ENCODE measurements at places on chromosomes 1 and 21. TPM values are rescaled to one million over a fixed set of nuclear protein-coding genes. Genes with fewer than 3 reads are reported as not detected.

GRCh38 chr1:203034422-203035110, 8.3 kb downstream of the PPFIA4 start:
- no peak overlapping the region for H3K27ac ChIP-seq
- H3K27me3 ChIP-seq = no peaks in the 10 kb centered on the region
- DNase-seq = no peak
- no peaks in the 10 kb centered on the region for H3K36me3 ChIP-seq
- H3K4me3 ChIP-seq = no peak overlapping the region
- no peaks in the 10 kb centered on the region for H3K4me1 ChIP-seq

DNA sequence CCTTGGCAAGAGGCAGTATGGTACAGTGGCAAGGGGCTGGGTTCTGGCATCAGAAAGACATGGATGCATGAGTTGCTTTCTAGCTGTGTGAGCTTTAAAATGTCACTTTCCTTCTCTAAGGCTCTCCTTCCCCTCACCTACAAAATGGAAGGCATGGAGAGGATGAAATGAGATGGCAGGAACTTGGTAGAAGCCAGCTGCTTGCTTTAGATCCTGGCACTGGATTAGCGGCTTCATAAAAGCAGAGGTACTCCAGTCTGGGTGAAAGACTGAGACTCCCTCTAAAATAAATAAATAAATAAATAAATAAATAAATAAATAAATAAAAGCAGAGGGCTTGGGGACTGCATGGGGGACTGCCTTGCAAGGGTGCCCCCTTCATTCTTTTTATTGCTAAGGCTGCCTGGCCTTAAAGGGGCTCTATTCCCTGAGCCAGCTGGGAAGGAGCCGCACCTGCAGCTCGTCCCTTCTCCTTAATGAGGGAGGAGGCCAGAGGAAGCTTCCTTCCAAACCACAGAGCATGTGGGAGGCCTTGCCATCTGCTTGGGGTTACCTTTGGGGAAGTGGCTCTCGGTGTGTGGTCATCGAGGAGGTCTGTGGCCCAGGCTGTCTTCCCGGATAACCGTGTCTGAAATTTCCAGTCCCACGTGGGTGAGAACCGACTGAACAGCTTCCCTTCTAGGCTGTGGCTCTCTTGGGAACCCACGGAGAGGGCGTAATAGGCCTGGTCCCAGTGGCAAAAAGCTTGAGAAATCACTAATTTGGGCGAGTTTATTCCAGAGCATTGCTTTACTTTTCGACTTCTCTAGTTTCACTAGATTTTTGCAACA, 2.0 kb upstream of the ATP13A2 start:
- no peak overlapping the region for H3K27ac ChIP-seq
- H3K36me3 ChIP-seq = no peaks in the 10 kb centered on the region
- H3K27me3 ChIP-seq = no peaks in the 10 kb centered on the region
- H3K4me1 ChIP-seq = no peaks in the 10 kb centered on the region
- DNase-seq = peak; percentile 43

DNA sequence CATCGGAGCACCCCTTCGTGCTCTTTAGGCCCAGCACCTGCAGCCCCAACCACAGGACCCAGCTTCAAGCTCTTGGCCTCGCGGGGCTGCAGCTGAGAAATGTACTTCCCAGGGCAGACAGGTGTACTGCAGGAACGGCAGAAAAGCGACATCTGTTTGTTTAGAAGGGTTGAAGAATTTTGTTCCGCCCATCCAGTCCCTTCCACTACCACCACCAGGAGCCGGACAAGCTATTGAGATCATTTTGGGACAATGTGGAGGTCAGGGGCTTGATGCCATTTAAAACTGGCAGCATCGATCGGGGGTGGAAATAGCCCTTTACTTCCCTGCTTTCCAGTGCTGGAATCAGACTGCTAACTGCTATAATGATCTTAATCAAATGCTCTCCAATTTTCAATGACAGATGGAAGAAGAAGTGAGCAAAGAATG, 1.7 kb downstream of the SERTAD4 start:
- peak overlapping the region; percentile 77 for H3K27ac ChIP-seq
- H3K4me3 ChIP-seq = peak overlapping the region; percentile 46

DNA sequence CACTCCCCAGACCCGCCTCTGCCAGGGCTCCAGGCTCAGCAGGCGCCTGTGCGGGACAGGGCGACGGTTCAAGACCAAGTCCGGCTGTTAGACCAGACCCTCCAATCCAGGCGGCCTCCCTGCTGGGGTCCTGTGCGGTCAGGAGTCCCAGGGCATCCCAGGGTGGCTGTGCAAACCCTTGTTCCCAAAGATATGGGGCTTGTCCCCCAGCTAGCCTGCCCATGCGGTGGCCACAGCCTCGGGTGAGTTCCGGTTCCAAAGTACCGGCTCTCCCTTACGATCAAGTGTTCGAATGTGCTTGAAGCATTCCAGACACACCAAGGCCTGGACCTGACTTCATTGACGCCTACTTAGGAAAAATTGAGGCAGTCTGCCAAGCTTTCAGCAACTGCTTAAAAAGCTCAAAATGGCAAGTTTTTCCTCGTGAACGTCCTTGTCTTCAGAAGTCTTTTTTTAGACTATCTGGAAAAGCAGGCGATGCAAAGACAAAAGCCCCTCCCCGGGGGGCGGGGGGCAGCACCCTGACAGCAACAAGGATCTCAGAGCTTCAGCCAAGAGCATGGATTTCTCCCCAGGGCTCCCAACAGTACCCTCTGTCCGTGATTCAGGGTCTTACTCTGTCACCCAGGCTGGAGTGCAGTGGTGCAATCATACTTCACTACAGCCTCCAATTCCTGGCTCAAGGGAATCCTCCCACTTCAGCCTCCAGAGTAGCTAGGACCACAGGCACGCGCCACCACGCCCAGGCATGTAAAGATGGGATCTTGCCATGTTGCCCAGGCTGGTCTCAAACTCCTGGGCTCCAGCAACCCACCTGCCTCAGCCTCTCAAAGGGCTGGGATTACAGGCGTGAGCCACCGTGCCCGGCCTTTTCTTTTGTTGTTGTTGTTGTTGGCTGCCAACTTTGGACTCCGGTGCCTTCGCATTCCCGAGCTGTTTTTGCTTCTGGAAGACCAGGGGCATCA, 2.3 kb downstream of the FAAP20 start:
- H3K4me1 ChIP-seq = no peaks in the 10 kb centered on the region
- H3K36me3 ChIP-seq = no peaks in the 10 kb centered on the region
- peak; percentile 56 for DNase-seq
- H3K27ac ChIP-seq = peak overlapping the region; percentile 92
- H3K27me3 ChIP-seq = no peaks in the 10 kb centered on the region

- no peaks in the 10 kb centered on the region for H3K27me3 ChIP-seq
- H3K4me1 ChIP-seq = no peaks in the 10 kb centered on the region
- no peak overlapping the region for H3K27ac ChIP-seq
- H3K4me3 ChIP-seq = no peak overlapping the region
- no peaks in the 10 kb centered on the region for H3K36me3 ChIP-seq
These were observed 475.4 kb upstream of the NR5A2 start for GRCh38 chr1:199551967-199552565.

GRCh38 chr1:1058088-1058905, 15.8 kb downstream of the RNF223 start:
- peaks cover 67% of the 10 kb centered on the region for H3K27me3 ChIP-seq
- H3K4me1 ChIP-seq = peaks cover 48% of the 10 kb centered on the region
- no peaks in the 10 kb centered on the region for H3K36me3 ChIP-seq
- no peak for DNase-seq

DNA sequence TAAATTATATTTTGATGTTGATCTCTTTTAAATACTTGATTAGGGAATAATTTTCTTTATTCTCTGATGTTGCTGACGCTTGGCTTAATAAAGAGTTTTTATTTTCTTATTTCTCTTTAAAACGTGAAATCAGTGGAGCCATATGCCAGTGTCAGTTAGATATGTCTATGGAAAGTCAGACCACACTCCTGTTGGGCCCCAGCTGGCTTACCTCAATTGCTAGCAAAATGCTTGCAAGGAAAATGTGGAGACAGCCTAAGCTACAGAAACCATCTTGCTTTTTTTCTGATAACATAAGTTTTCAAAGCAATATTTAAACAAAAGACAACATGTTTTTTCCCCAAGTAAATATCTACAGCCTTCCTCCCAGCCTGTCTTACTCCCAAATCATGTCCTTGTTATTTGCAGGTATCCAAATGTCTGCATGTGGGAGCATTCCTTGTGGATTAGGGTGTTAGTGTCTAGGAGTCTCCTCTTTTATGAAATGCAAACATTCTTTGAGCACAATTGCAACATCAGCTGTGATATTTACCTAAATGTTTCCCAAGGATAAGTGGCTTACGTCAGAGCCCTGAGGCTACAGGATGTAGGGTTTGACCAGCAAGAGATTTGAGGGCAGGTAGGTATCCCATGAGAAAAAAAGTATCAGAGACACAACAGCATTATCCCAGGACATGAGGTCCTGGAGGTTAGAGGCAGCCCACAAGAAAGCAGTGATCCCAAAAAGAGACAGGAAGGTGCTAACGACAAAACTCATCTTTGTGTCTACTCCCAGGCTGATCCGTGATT, 117.2 kb upstream of the KCNJ15 start:
- H3K36me3 ChIP-seq = no peaks in the 10 kb centered on the region
- H3K4me3 ChIP-seq = no peak overlapping the region
- H3K4me1 ChIP-seq = peaks cover 8% of the 10 kb centered on the region
- no peak for DNase-seq
- H3K27me3 ChIP-seq = no peaks in the 10 kb centered on the region

- no peak overlapping the region for H3K4me3 ChIP-seq
- H3K4me1 ChIP-seq = peaks cover 23% of the 10 kb centered on the region
- DNase-seq = peak; percentile 62
- no peaks in the 10 kb centered on the region for H3K36me3 ChIP-seq
- H3K27me3 ChIP-seq = no peaks in the 10 kb centered on the region
These were observed 21.9 kb downstream of the RD3 start for GRCh38 chr1:211469938-211470529.

- no peak for DNase-seq
- peaks cover 4% of the 10 kb centered on the region for H3K4me1 ChIP-seq
- H3K27me3 ChIP-seq = no peaks in the 10 kb centered on the region
- H3K4me3 ChIP-seq = no peak overlapping the region
- no peak overlapping the region for H3K27ac ChIP-seq
These were observed 4.1 kb downstream of the GPSM2 start for GRCh38 chr1:108880850-108881249.

DNA sequence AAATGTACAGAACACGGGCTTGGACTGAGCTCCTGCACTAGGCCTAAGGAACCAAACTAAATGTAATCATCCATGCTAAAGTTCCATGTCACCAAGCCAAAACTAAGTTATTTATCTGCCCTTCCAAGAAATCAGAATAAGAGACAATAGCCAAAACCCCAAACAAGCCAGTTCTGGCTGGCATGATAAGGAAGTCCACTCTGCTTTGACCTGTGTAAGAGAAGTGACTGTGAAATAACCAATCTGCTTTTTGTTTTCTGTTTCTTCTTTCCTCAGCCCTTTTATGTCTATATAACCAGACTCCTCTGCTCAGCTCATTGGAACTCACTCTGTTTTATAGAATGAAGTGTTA, 15.1 kb downstream of the PLPPR5 start:
- no peaks in the 10 kb centered on the region for H3K4me1 ChIP-seq
- no peak overlapping the region for H3K27ac ChIP-seq
- H3K4me3 ChIP-seq = no peak overlapping the region
- H3K27me3 ChIP-seq = no peaks in the 10 kb centered on the region
- H3K36me3 ChIP-seq = no peaks in the 10 kb centered on the region

GRCh38 chr21:16305686-16306085, 575.9 kb downstream of the USP25 start:
- DNase-seq = no peak
- no peaks in the 10 kb centered on the region for H3K27me3 ChIP-seq
- no peaks in the 10 kb centered on the region for H3K4me1 ChIP-seq
- peak overlapping the region; percentile 88 for H3K27ac ChIP-seq
- no peaks in the 10 kb centered on the region for H3K36me3 ChIP-seq

DNA sequence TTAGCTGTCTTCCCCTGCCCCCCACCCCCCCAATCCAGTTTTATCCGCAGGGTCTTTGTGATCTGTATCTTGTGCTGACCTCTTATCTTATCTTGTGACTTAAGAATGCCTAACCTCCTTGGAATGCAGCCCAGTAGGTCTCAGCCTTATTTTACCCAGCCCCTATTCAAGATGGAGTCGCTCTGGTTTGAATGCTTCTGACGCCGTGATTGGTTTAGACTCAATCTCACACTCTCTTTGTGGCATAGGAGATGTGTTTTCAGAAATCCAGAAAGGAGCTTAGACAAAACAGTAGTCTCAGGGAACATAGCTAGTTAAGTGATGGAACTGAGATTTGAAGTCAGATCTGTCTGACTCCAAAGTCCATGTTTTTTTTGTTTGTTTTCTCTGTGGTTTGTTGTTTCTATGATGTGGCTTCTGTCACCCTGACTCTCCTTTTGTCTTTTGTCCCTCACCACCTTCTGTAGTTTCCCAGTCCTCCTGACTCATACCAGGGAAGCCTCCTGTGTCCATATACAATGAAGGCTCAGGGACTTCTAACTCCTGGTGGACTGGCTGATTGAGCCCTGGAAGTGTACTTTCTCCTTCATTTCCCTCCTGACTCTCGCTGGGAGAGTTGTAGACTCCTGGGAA, 18.1 kb upstream of the USP24 start:
- no peaks in the 10 kb centered on the region for H3K36me3 ChIP-seq
- no peak overlapping the region for H3K27ac ChIP-seq
- H3K27me3 ChIP-seq = no peaks in the 10 kb centered on the region
- H3K4me3 ChIP-seq = no peak overlapping the region
- no peaks in the 10 kb centered on the region for H3K4me1 ChIP-seq

GRCh38 chr1:237834048-237834447, 56.7 kb downstream of the ZP4 start:
- no peak overlapping the region for H3K27ac ChIP-seq
- DNase-seq = no peak
- no peak overlapping the region for H3K4me3 ChIP-seq
- no peaks in the 10 kb centered on the region for H3K4me1 ChIP-seq
- no peaks in the 10 kb centered on the region for H3K27me3 ChIP-seq

- H3K27me3 ChIP-seq = no peaks in the 10 kb centered on the region
- H3K27ac ChIP-seq = no peak overlapping the region
- no peaks in the 10 kb centered on the region for H3K36me3 ChIP-seq
- H3K4me3 ChIP-seq = no peak overlapping the region
- DNase-seq = no peak
These were observed 738 bp downstream of the CELF3 start for GRCh38 chr1:151715726-151716404.

DNA sequence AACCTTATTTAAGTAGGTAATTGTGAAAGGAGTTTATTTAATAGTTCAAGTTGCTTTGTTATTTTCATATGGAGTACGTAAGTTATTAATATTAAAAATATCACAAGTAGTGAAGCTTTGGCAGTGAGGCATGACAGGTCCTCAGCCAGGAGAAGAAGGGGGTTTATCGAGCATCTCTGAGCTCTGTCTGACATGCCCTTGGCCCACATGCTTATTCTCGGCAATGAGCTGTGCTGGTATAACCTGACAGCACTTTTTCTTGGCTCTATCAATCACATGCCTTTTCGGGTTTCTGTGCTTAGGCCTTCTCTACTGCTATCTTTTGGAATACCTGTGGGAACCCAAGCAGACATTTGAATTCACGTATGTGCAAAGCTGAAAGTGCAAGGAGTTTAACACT, 84.8 kb downstream of the OLFM3 start:
- DNase-seq = no peak
- H3K27ac ChIP-seq = no peak overlapping the region
- H3K4me3 ChIP-seq = no peak overlapping the region
- H3K27me3 ChIP-seq = no peaks in the 10 kb centered on the region
- peaks cover 5% of the 10 kb centered on the region for H3K4me1 ChIP-seq

GRCh38 chr1:97906567-97907241, 14.1 kb downstream of the DPYD start:
- H3K27me3 ChIP-seq = no peaks in the 10 kb centered on the region
- H3K4me3 ChIP-seq = no peak overlapping the region
- no peak for DNase-seq
- H3K4me1 ChIP-seq = no peaks in the 10 kb centered on the region

GRCh38 chr1:100127226-100127625, 5.5 kb downstream of the SASS6 start:
- no peaks in the 10 kb centered on the region for H3K4me1 ChIP-seq
- H3K4me3 ChIP-seq = no peak overlapping the region
- no peak overlapping the region for H3K27ac ChIP-seq
- H3K36me3 ChIP-seq = no peaks in the 10 kb centered on the region
- DNase-seq = no peak
- H3K27me3 ChIP-seq = no peaks in the 10 kb centered on the region

The CASP9 gene
- total RNA-seq = 39.6 TPM

The SLC44A3 gene
- total RNA-seq = 8.1 TPM

The NEK7 gene
- total RNA-seq = 219 TPM

Data from tibial nerve (tissue), 4 donors.